Activated T-helper 1 cell treated with anti-CD3 and anti-CD28 coated beads, Interleukin-12 subunit alpha, Interleukin-12 subunit beta, Interleukin-2, Interleukin-4 antibody, amounts not matched to agents 30 ng/mL and 10 ng/mL and 1 ng/mL, durations not matched to agents 14 hours and 24 hours and 36 hours (primary cell): ENCODE measurements at places on chromosomes 4 and X.

DNA sequence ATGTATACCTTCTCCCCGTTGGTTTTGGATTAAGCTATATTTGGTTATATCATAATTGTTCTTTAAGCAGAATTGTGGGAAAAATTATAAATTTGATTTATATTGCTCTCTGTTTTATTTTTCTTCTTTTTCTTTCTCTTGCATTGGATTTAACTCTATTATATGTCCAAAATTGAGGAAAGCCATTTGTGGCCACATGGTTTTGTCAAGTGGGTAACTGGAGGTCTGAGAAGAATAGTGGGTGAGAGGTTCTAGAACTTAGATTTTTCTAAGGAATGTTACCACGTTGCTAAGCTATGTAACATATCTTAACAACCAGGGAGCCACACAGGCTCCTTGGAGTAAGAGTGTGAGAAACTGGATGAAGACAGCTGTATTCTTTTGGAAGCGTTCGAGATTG is at the start of gene C4orf17:
C4orf17 (plus strand) TSS at position 301 of the 400 bp plus-strand sequence. CDS start 2,061 bp downstream, outside the sequence.
- no peak for DNase-seq

GRCh38 chrX:13937370-13938050 is 92.2 kb downstream of the GEMIN8 start:
- no peak for DNase-seq

DNA sequence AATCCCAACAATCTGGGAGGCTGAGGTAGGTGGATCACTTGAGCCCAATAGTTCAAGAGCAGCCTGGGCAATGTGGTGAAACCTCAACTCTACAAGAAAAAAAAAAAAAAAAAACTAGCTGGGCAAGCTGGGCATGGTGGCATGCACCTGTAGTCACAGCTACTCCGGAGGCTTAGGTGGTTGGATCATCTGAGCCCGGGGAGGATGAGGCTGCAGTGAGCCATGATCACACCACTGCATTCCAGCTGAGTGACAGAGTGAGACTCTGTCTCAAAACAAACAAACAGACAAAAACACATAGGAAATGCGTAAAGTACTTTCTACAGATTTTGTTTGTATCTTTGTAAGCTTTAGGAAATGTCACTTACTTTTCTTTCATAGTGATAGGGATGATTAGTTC is 307.2 kb upstream of the NR3C2 start:
- DNase-seq = no peak

DNA sequence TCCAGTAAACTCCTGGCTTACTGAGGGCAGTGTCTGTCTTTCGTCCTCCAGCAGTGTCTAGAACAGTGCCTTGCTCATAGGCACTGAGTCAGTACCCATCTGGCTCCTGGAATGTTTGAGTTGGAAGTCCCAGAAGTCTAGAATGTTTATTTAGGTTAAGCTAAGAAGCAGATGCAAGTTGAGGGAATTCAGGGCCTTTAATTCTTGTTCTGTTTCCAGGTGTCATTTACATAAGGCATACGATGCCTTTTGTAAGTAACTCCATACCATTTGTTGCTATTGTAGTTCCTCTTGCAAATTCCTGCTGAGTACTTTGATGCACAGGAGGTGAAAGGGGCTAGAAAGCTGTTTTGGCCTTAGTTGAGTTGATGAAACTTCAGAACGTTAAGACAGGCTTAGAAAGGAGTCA is 22.2 kb downstream of the ARHGAP10 start:
- no peak for DNase-seq

GRCh38 chrX:675279-675954 is 44.8 kb downstream of the SHOX start:
- no peak for DNase-seq

GRCh38 chr4:36026348-36026880 is 217.9 kb downstream of the ARAP2 start:
- no peak for DNase-seq

DNA sequence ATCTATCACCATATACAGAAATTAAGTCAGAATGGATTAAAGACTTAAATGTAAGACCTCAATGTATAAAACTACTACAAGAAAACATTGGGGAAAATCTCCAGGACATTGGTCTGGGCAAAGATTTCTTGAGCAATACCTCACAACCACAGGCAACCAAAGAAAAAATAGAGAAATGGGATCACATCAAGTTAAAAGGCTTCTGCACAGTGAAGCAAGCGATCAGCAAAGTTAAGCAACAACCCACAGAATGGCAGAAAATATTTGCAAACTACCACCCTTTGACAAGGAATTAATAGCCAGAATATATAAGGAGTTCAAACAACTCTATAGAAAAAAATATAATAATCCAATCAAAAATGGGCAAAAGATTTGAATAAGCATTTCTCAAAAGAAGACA is 236.9 kb upstream of the EMCN start:
- DNase-seq = no peak

- no peak for DNase-seq
Measured at GRCh38 chr4:124526331-124526730, 186.2 kb downstream of the ANKRD50 start.

- DNase-seq = no peak
Measured at GRCh38 chr4:186792728-186793366, 69.2 kb upstream of the FAT1 start.

DNA sequence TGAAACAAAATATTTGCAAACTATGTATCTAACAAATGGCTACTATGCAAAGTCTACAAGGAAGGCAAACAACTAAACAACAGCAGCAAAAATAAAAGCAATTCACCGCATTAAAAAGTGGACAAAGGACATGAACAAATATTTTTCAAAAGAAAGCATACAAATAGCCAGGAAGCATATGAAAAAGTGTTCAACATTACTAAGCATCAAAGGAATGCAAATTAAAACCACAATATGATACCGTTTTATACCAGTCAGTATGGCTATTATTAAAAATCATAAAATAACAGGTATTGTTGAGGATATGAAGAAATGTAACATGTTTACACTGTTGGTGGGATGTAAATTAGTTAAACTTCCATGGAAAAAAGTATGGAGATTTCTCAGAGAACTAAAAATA is 1106.7 kb downstream of the PDHA2 start:
- no peak for DNase-seq
